ENCODE measurements at places on chromosomes 1 and 21.
A peak's percentile ranks its signal among the peaks of the same experiment; 100 is the strongest.

DNA sequence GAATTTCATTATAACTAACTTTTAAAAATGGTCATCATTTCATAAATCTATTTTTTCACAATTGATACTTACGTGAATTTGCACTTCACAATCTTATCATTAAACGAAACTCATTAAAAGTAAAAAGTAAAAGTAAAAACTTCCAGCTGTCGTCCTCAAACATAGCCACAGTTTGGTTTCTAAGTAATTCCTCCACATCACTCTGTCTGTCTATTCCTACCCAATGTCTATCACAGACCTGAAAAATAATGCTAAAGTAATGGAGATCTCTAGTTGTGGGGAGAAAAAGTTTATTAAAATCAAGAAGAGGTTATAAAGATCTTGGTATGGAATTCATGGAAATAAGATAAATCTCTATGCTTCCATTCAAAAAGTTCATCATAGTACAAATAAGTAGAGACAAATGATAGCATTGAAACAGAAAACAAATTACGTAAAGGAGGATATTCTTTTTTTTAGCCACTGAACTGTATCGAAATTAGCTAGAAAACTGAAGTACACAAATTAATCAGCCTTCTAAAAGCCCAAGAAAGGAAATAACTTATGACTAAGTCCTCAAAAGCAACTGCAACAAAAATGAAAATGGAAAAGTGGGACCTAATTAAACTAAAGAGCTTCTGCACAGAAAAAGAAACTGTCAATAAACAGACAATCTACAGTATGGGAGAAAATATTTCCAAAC is 148.6 kb downstream of the TIAM1 start:
- DNase-seq, result no peak

GRCh38 chr1:9435153-9435636 is 104.1 kb upstream of the SLC25A33 start:
- no peak for DNase-seq

DNA sequence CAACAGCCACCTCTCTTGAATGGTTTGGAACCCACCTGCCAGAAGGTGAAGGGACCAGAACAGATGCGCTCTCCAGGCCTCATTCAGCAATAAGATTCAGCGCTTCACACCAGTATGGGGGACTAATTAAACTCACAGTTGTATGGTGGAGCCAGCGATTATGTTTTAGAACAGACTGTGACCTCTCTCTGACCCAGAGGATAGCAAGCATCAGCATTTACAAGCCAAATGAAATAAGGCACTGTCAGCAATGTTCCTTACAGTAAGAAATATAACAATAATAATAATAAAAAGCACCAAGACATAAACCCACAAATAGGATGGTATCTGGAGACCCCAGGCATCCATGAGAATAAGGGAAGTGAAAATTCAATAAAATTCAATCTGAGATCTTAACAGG is 6.9 kb upstream of the CDC42BPA start:
- DNase-seq, result no peak

- no peak for DNase-seq
These were observed 201.2 kb downstream of the TGFB2 start for GRCh38 chr1:218546314-218546713.

DNA sequence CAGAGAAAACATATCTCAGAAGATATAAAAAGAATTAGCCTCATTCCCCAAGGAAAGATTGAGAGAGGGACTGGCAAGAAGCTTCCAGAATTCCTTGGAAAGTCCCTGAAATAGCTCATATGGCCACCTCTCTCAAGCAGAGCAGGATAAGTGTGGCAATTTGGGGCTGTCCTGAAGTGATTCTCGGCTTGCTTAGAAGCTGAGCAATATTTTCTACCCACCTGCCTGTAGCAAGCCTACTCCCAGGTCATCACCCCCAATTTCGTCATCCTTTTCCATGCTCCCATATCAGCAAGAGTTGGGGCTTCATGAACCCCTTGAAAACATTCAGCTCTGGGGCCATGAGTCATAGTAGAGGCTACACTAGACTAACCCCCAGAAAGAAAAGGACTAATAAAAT is 131.5 kb downstream of the PLPP3 start:
- no peak for DNase-seq

DNA sequence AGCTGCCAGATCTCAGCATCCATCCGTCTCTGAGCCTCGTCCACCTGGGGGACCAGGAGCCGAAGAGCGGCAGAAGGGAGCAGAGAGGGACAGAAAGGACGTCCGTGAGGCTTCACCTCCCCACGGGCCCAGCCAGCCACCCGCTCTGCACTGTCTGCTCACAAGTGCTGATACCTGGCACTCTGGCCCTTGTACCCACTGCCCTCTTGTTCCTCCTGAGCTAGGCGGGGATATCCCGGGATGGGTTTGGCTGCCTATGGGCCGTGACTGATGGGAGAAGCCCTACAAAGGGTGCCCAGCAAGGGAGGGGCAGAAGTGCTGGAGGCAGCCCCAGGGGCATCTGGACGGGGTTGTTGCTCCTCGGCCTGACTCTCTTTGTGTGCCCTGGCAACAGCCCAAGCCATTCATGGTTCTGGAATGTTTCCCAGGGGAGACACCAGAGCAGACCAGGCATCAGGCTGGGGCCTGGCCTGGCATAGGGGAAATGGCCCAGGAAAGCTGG is 57.6 kb downstream of the LDLRAD2 start:
- DNase-seq, result peak; percentile 49
